HuH-7.5 (cell line): ENCODE measurements at places on chromosomes 2 and 18.

- no peak for DNase-seq
Measured at GRCh38 chr2:4992226-4992625, 700.0 kb upstream of the SOX11 start.

DNA sequence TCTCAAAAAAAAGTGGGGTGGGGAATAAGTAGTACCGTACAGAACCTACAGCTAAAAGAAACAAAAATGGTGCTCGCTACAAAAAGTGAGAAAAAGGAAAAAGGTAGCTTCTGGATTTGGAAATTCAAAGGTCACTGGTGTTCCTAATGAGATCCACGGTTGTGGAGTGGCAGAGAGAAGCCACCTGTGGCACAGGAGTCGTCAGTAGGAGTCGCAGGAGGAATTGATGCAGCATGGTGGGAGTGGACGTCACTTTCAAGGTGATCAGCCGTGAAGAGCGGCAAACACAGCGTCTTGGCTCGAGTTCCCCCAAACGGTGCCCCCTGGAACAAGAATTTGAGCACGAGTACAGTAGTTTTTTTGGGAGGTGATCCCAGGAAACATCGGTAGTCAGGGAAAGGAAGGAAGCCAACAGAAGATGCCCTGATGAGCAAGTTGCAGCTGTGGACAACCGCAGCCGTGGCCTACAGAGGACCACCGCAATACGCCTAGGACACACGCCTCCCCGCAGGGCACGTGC is 1.4 kb upstream of the TTL start:
- DNase-seq = peak; percentile 63

DNA sequence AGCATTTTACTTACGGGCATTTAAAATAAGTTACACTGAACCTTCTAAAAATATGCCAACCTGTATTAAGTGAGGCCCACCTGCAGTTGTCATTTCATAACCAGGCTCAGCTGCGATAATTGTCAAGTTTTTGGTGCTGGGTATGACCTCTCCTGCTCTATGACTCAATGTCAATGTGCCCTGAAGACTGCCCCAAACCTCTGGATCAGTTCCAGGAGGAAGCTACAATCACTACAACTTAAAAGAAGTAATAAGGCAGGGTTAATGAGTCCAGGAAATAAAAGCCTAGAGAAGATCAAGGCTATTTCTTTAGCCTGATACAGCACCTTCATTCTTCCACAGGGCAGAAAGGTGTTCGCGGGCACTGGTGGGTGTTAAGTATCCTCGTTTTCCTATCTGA is 22.9 kb downstream of the POLR1A start:
- DNase-seq = no peak

- no peak for DNase-seq
Measured at GRCh38 chr2:213316001-213316735, 31.9 kb downstream of the SPAG16 start.

DNA sequence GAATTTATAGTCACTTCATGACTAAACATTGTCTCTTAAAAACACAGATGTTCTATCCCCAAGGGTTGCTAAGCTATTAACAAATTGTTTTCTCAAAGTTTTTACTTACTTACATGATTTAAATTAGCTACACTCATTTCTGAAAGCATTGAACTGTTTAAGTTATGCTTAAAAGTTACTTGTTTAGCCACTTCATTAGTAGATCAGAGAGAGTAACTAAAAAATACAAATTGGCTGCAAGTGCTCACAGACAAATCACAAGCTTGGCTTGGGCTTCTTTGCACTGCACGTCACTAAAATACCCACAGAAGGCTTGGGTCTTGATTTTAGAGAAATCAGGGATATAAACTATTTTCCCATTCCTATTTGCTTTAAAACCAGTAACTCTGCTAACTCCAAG is 114.1 kb upstream of the SMAD7 start:
- no peak for DNase-seq

DNA sequence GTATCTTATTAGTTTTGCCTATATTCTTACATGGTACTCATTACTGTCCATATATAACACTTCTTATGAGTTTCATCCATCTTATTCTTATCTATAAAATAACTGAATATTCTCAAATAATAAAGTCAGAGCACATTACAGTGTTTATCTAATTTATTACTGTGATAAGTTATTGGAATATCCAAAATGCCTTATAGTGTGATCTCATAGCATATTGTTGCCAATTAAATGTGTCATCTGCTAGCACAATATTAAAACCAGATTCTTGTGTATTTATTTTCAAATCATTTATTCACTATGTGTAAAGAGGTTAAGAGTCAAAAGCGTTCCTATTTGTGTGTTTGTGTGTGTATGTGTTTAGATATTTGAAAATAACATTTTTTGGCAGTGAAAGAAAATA is 151.9 kb downstream of the WDR7 start:
- DNase-seq = no peak

GRCh38 chr2:120564213-120565094 is 171.2 kb upstream of the GLI2 start:
- peak; percentile 67 for DNase-seq

- no peak for DNase-seq
Measured at GRCh38 chr2:3041246-3041645, 336.4 kb downstream of the EIPR1 start.

DNA sequence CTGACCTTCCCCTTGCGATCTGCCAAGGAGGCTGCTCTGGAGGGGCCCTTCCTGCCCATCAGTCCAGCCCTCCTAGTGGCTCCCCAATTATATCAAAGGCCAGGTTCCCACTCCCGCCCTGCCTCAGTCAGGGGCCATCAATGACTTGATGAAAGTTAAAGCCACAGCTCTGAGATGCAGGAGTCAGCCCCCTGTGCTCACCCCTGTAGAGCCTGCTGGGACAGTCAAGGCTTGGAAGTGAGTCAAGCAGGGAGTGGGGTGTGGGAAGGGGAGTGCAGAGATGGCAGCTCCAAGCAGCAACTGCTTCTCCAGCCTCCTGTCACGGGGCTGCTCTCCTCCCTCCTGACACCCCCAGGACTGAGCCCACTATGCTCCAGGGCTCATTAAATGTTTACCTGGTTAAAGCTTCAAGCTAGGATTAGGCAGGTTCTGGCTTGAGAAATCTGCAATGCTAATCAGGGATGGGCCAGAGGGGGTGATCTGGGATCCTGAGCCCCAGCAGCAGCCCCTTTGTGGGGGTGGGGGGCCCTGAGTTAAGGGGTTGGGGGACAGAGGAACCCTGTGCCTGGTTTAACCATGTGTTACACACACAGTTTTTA is 42.7 kb upstream of the ALK start:
- DNase-seq = no peak

- no peak for DNase-seq
Measured at GRCh38 chr2:68908392-68908970, 37.3 kb upstream of the BMP10 start.

DNA sequence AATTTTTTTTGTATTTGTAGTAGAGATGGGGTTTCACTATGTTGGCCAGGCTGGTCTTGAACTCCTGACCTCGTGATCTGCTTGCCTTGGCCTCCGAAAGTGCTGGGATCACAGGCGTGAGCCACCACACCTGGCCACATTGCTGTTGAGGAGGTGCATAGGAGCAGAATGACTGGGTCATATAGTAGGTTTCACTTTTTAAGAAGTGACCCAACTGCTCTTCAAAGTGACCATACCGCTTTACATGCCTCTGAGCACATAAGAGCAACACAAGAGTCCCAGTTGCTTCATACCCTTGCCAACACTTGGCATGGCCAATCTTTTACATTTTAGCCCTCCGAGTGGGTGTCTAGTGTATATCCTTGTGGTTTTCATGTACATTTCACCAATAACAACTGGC is 28.9 kb downstream of the RRM2 start:
- DNase-seq = no peak

DNA sequence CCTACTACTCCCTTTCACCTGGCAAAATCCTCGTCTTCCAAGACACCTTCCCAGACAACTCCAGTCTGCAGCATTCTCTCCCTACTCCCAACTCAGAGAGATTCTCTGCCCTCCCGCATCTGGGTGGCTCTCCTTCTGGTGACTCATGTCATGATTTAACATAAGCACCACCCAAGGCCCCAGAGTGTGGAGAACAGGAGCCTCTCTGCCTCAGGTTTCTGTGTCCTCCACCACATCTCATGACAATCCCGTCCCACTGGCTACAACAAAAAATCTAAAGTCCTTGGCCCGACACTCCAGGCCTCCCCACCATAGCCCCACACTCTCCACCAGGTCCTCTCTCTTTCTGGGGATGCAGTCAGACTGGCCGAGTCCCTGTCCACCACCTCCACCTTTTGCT is 197.1 kb downstream of the BCL11A start:
- DNase-seq = no peak

DNA sequence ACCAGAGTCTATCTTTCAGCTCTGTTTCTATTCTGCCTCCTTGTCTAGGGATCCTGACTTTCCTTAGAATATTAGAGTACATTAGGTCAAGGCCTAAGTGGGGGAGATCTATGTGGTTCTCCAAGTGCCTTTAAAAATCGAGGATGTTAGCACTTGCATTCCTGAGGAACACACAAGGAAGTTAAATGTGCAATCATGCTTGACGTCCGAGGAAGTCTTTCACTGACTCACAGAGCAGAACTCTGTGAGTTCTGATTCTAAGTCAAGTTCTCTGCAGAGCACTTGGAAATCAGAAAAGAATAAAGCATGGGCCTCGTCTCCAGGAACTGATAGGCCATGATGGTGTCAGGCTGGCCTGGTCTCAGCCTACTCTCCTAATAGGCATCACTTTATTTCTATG is 17.2 kb downstream of the FHOD3 start:
- DNase-seq = no peak

GRCh38 chr2:63663013-63663864 is 74.5 kb downstream of the MDH1 start:
- no peak for DNase-seq

DNA sequence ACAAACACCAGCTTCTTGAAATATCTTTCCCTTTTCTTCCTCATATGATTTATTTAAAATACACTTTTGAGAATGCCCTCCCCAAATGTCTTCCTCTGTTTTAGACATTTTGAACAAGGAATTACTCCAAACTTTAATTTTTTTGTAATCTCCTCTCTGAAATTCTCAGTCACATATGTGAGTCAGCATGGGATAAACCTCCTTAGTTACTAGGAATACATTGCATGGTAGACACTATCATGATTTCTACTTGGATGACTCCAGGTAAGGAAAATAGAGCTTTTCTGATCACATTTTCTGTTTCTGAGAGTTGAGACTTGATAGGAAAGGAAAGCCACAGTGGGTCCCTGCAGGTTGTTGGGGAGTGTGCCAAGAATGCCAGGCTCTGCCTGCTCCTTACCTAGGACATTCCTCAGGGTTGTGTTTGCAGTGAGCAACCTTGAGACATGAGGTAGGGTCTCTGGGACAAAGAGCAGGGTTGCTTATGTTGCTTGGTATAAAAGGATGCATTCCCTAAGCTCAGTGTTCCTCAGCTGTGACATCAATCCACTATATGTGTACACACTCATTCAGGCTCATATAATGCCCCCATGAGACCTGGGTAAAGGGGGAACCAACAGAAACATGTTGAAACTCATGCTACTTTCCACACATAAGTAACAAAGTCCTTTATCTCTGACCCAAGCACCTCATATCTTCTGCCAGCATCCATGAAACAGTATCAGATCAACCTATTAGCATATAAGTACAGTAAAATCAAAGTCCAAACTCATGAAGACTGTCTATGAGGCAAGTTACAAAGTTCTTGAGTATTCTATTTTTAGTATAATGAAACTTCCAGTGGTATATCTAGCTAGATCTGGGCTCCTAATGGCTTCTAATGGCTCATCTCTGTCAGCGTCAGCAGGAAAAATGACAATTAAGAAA is 112.8 kb upstream of the SCN1A start:
- no peak for DNase-seq
